Ureter (tissue), 1 donor: ENCODE measurements at places on chromosomes 12 and 14. TPM values are rescaled to one million over a fixed set of nuclear protein-coding genes. Genes with fewer than 3 reads are reported as not detected.

Gene TAS2R7
- total RNA-seq: not detected

Gene DIABLO
- 62.2 TPM for total RNA-seq

Gene AQP2
- total RNA-seq: 0.70 TPM

Gene KCNC2
- total RNA-seq: not detected

Gene TAS2R14
- total RNA-seq: 8.0 TPM

Gene PSEN1
- 71.1 TPM for total RNA-seq

Gene CLEC2A
- total RNA-seq: not detected

Gene ACOT6
- total RNA-seq: not detected

Gene CLEC1A
- total RNA-seq: 5.4 TPM

Gene TNFAIP2
- 720 TPM for total RNA-seq

Gene C3AR1
- total RNA-seq: 4.6 TPM

Gene DIO2
- total RNA-seq: 4.8 TPM
